ENCODE measurements at places on chromosomes 4 and X.

GRCh38 chrX:46582325-46582724, 8.8 kb downstream of the CHST7 start:
- no peak for DNase-seq

DNA sequence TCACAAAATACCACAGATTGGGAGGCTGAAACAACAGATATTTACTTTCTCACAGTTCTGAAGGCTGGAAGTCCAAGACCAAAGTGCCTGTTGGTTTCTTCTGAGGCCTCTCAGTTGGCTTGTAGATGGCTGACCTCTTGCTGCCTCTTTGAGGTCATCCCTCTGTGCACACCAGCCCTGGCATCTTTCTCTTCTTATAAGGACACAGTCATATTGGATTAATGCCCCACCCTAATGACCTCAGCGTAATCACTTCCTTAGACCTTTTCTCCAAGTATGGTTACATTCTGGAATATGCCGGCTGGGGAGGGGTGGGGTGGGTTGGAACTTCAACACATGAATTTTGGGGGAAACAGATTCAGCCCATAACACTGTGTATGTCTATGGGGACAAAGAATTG, 116.2 kb upstream of the LNX1 start:
- no peak for DNase-seq

- DNase-seq, result no peak
These were observed 110.2 kb upstream of the CYSLTR1 start for GRCh38 chrX:78437621-78438020.

GRCh38 chrX:66036231-66036630, 3.6 kb downstream of the VSIG4 start:
- no peak for DNase-seq

DNA sequence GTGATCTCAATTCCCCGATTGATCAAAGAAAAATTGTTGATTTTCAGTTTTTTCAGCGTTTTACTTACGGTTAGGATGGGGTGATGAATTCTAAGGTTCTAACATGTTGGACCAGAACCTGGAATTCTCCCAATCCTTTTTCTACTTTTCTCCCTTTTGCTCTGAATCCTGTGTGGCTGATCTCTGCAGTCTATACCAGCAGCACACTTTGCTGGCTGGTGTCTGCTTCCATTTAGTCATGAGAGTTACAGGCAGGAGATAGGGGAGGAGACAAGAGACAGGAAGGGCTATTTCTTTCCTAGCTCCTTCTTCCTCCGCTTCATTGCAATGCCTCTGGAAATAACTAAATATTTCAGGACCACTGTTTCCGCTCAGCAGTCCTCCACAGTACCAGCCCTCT, 623.9 kb downstream of the CENPC start:
- DNase-seq, result no peak

DNA sequence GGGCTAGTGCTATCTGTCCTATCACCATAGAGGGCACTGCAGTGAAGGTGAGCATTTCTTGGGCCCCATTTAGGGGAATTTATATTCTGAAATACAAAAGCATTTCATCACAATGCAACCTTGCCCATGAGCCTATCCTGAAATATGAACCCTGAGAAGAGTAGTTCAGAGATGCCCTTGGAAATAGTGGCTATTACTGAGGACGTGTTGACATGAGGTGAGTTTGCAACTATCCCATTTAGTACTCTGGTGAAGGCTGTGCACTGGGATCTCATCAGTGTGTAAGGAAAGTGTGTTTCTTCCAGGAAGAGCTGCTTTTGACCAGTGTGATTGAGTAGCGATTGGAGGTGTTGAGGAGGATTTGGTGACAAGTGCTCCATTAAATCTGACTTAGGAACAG, 149.3 kb upstream of the EOLA2 start:
- DNase-seq, result no peak

- no peak for DNase-seq
These were observed 38.3 kb downstream of the RAPGEF2 start for GRCh38 chr4:159141193-159141592.

All from activated naive CD8-positive, alpha-beta T cell treated with anti-CD3 and anti-CD28 coated beads, Interleukin-2, amount 50 U/mL, for 16 hours (primary cell).